ENCODE measurements at places on chromosomes 7 and 10.

DNA sequence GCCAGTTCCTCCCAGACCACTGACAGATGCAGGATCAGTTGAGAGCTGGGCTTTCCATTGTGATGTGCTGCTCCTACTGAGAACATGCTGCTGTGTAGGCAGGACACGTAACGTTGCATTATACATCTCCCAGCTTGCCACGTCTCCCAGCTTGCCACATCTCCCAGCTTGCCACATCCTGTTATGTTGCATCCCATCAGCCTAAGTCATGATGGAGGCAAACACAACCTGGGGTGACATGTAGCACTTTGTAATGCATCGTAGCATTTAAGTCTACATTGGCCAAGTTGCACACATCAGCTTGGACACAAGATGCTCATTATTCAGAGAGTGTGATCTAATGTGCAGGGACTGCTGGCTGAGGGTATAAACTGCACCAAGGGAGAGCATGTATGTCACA lies 73.3 kb upstream of the CHCHD3 start:
- no peak for DNase-seq
- H3K4me1 ChIP-seq, result no peaks in the 10 kb centered on the region
- H3K36me3 ChIP-seq, result no peaks in the 10 kb centered on the region
- H3K27ac ChIP-seq, result no peak overlapping the region
- H3K4me3 ChIP-seq, result no peak overlapping the region
- no peaks in the 10 kb centered on the region for H3K27me3 ChIP-seq

DNA sequence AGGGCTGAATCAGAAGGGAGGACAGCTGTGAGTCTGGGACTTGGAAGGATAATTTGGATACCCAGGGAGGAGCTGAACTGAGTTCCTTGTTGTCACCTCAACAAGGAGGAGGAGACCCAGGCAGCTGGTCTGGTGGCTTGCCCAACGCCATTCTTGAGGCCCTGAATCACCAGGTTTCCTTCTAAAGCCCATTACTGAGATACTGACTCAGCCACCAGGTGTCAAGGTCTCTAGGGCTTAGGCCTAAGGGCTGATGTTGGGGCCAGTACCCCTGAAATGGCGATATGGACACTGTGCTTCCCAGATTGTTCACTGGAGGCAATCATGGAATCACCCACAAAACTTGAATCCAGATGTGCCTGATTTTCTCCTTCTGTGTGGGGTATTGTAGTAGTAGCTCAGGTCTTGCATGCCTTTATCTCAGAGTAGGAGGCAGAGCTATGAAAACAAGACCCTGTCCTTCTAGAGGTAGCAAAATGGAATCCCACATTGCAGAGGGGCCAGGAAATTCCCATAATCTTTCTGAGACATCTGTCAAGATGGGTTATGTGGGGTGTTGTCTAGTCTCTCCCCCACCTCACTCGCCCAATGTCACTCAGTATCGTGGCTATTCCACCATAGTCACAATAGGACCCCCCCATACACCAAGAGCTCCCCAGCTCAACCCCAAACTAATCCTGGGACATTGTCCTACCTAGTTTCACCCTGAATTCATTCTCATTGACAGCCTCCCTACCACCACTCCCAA lies 1.8 kb upstream of the ATG9B start:
- H3K4me3 ChIP-seq, result no peak overlapping the region
- H3K36me3 ChIP-seq, result no peaks in the 10 kb centered on the region
- no peak overlapping the region for H3K27ac ChIP-seq
- H3K27me3 ChIP-seq, result no peaks in the 10 kb centered on the region
- DNase-seq, result no peak
- peaks cover 2% of the 10 kb centered on the region for H3K4me1 ChIP-seq

- no peak for DNase-seq
- H3K27me3 ChIP-seq, result no peaks in the 10 kb centered on the region
- no peak overlapping the region for H3K4me3 ChIP-seq
These were observed 67.6 kb upstream of the GATA3 start for GRCh38 chr10:7986851-7987250.

DNA sequence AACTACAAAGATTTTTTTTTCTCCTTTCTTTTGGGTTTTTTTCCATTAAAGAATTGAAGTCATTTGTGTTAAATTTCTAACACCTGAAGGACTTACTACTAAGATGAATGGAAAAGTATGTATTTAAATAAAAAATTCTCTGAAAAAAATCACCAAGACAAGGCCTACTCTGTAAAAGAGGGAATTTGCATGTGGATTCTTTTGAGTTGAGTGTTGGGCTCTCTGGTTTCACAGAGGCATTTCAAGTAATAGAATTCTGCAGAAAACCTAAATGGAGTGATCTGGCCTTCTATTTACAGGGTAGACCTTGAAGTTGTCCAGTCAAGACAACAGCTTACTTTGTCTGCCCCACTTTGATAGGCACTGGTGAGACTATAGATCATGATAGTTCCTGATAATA lies 4.1 kb downstream of the LRRC17 start:
- no peak for DNase-seq
- H3K27ac ChIP-seq, result no peak overlapping the region
- no peaks in the 10 kb centered on the region for H3K27me3 ChIP-seq

- H3K36me3 ChIP-seq, result peaks cover 26% of the 10 kb centered on the region
- H3K27me3 ChIP-seq, result no peaks in the 10 kb centered on the region
- peaks cover 16% of the 10 kb centered on the region for H3K4me1 ChIP-seq
- H3K27ac ChIP-seq, result no peak overlapping the region
- no peak for DNase-seq
These were observed 660 bp downstream of the GALNT17 start for GRCh38 chr7:71132377-71133231.

- H3K4me3 ChIP-seq, result no peak overlapping the region
- no peak for DNase-seq
- no peaks in the 10 kb centered on the region for H3K36me3 ChIP-seq
- H3K27me3 ChIP-seq, result no peaks in the 10 kb centered on the region
- no peak overlapping the region for H3K27ac ChIP-seq
These were observed 53.8 kb downstream of the ST7 start for GRCh38 chr7:117006907-117007684.

- peak overlapping the region; percentile 56 for H3K4me3 ChIP-seq
- H3K36me3 ChIP-seq, result no peaks in the 10 kb centered on the region
These were observed 13.7 kb upstream of the KBTBD2 start for GRCh38 chr7:32905175-32905662.

DNA sequence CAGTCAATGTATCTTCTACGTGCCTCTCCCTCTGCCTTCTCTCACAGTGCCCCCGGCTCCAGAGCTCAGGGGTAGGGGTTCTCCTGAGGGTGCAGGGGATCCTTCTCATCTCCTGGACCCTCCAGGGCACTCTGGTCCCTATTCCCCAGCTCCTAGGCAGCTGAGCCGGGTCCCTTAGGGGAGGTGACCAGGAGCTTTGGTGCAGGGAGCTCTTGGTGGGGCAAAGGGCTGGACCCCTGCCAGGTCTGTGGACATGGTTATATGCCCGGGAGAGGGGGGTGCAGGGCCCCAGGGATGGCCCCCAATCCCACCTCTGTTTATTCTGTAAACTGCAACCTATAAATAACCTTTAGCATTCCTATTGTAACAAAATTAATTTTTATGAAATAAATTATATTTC lies 16.6 kb upstream of the SLC29A3 start:
- H3K27ac ChIP-seq, result no peak overlapping the region
- no peaks in the 10 kb centered on the region for H3K4me1 ChIP-seq
- H3K27me3 ChIP-seq, result no peaks in the 10 kb centered on the region
- H3K4me3 ChIP-seq, result no peak overlapping the region

- H3K27me3 ChIP-seq, result no peaks in the 10 kb centered on the region
- H3K4me3 ChIP-seq, result no peak overlapping the region
- peaks cover 18% of the 10 kb centered on the region for H3K36me3 ChIP-seq
- H3K27ac ChIP-seq, result no peak overlapping the region
- H3K4me1 ChIP-seq, result no peaks in the 10 kb centered on the region
These were observed 32.1 kb downstream of the PLCE1 start for GRCh38 chr10:94025806-94026205.

- no peak within 1 kb of the TSS for H3K27ac ChIP-seq
- H3K27me3 ChIP-seq, result peaks cover 66% of the 10 kb centered on the region
- no peak within 1 kb of the TSS for H3K4me3 ChIP-seq
These were observed at the start of gene UNCX for GRCh38 chr7:1232623-1233332. TSS of gene UNCX (plus strand) at chr7:1232872. CDS start at chr7:1233018, 146 bp downstream.

DNA sequence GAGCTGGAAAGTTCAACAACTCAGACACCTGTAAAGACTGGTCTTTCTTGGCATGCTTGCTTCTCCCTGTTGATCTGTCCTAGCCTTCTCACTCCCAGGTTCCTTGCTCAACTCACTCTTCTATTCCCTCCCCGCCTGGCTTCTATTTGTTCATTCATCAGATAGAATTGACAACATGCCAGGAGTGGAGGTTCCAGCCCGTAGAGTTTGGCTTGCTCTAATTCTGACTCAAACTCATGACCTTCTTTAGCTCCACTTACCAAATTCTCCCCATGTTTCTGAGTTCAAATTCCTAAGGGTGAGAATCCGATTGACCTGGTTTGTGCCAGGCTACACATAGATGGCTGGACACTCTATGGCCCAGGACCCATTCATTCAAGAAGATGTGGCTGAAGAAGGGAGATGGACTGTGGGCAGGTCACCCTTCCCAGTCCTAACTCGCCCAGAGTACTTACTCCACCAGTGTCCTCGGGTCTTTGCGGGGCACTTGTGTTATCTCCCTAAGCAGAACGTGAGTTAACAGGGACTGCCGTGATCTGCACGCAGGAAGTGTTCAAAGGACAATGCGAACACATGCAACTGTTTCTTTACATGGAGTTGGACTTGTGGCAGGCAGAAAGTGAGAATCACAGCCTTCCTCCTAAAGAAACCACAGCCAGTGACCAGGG lies 4.0 kb upstream of the TMEM236 start:
- no peaks in the 10 kb centered on the region for H3K4me1 ChIP-seq
- H3K4me3 ChIP-seq, result no peak overlapping the region
- H3K27me3 ChIP-seq, result no peaks in the 10 kb centered on the region
- H3K27ac ChIP-seq, result no peak overlapping the region

DNA sequence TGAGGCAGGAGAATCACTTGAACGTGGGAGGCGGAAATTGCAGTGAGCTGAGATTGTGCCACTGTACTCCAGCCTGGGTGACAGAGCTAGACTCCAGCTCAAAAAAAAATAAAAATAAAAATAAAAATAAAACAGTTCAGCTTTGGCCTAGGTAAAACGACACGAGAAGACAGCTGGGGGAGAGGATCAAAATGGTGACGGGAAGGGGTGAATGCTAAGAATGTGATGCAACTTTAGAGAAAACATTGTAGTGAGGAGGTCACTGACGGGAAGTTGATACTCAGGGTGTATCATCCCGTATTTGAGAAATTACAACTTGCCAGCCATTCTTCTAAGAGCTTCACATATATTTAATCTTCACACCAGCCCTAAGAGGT lies 1.1 kb downstream of the NDST2 start:
- no peak for DNase-seq
- no peak overlapping the region for H3K27ac ChIP-seq
- peaks cover 17% of the 10 kb centered on the region for H3K36me3 ChIP-seq
- peak overlapping the region; percentile 76 for H3K4me3 ChIP-seq
- no peaks in the 10 kb centered on the region for H3K27me3 ChIP-seq

GRCh38 chr7:69025249-69025648 lies 573.0 kb upstream of the AUTS2 start:
- no peak overlapping the region for H3K27ac ChIP-seq
- no peaks in the 10 kb centered on the region for H3K36me3 ChIP-seq
- DNase-seq, result no peak
- H3K4me3 ChIP-seq, result no peak overlapping the region
- H3K27me3 ChIP-seq, result no peaks in the 10 kb centered on the region

GRCh38 chr7:107982042-107982840 lies 20.7 kb downstream of the LAMB1 start:
- H3K27me3 ChIP-seq, result no peaks in the 10 kb centered on the region
- H3K27ac ChIP-seq, result no peak overlapping the region
- no peaks in the 10 kb centered on the region for H3K4me1 ChIP-seq
- peaks cover 5% of the 10 kb centered on the region for H3K36me3 ChIP-seq
- H3K4me3 ChIP-seq, result no peak overlapping the region

DNA sequence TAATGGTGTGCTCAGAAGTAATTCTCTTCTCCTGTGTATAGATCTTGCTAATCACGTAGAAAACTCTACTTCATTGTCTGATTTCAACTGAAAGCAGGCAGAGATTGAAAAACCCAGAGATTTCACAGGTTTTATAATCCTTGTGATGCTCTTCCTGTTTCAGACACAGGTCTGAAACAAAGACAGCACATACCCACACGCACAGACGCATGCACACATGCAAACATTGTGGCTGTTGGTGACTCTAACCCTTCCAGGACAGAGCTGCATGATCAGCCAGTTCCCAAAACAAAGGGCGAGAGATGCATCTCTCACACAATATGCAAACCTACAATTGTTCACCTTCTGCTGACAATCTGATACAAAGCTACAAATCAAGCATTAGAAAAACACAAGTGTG lies 11.1 kb upstream of the TFEC start:
- no peak overlapping the region for H3K4me3 ChIP-seq
- no peaks in the 10 kb centered on the region for H3K27me3 ChIP-seq
- no peak overlapping the region for H3K27ac ChIP-seq
- DNase-seq, result no peak

GRCh38 chr10:35913628-35914027 lies 271.5 kb upstream of the FZD8 start:
- H3K4me1 ChIP-seq, result no peaks in the 10 kb centered on the region
- H3K4me3 ChIP-seq, result no peak overlapping the region
- H3K36me3 ChIP-seq, result no peaks in the 10 kb centered on the region
- DNase-seq, result no peak
- H3K27ac ChIP-seq, result no peak overlapping the region
- no peaks in the 10 kb centered on the region for H3K27me3 ChIP-seq

- DNase-seq, result no peak
- H3K4me3 ChIP-seq, result no peak overlapping the region
- no peak overlapping the region for H3K27ac ChIP-seq
- no peaks in the 10 kb centered on the region for H3K4me1 ChIP-seq
- H3K36me3 ChIP-seq, result no peaks in the 10 kb centered on the region
- no peaks in the 10 kb centered on the region for H3K27me3 ChIP-seq
These were observed 124.9 kb downstream of the CLEC2L start for GRCh38 chr7:139648391-139648861.

- no peaks in the 10 kb centered on the region for H3K4me1 ChIP-seq
- no peak overlapping the region for H3K4me3 ChIP-seq
- DNase-seq, result no peak
- H3K27me3 ChIP-seq, result no peaks in the 10 kb centered on the region
- no peak overlapping the region for H3K27ac ChIP-seq
- no peaks in the 10 kb centered on the region for H3K36me3 ChIP-seq
These were observed 40.5 kb downstream of the ASB4 start for GRCh38 chr7:95526128-95526738.

DNA sequence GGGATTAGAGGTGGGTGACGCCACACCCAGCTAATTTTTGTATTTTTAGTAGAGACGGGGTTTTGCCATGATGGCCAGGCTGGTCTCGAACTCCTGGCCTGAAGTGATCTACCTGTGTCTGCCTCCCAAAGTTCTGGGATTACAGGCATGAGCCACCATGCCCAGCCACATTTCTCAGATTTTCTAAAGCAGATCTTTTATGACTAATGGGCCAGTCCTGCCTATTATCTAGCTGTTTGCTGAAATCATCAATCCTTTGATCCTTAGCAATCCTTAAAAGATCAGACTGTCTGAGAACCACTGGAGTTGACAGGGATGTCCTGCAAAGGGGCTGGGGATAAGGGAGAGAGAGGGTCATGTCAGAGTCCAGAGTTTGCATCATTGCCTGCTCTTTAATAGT lies 21.2 kb upstream of the ABCA13 start:
- no peaks in the 10 kb centered on the region for H3K36me3 ChIP-seq
- H3K4me3 ChIP-seq, result no peak overlapping the region
- no peak for DNase-seq
- no peaks in the 10 kb centered on the region for H3K27me3 ChIP-seq
